SJCRH30 (cell line): ENCODE measurements at places on chromosomes 1 and 21. TPM values are rescaled to one million over a fixed set of nuclear protein-coding genes. Genes with fewer than 3 reads are reported as not detected.

- DNase-seq = no peak
Observed at GRCh38 chr21:41932191-41932575, 21.6 kb downstream of the C2CD2 start.

UQCRHL gene
- 8.5 and 8.6 TPM in 2 replicates for total RNA-seq

HSPB7 gene
- 81.4 and 83.9 TPM in 2 replicates for total RNA-seq

DNA sequence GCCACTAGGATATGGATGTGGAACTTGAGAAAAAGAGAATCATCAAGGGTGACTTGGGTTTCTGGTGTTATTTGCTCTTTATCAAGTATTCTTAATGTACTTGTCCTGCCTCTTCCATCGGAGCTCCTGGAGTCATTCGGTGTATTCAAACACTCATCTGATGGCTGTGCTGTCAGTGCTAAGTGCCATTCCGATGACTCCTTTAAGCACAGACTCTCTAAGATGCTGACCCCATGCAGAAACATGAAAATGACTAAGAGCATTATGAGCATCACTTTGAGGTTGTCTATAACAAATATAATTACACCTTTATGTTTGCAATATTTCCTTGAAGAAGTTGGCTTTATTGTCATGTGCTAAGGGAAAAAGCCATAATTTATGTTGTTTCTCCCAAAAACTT lies 11.3 kb upstream of the RPL5 start:
- no peak for DNase-seq

- no peak for DNase-seq
Observed at GRCh38 chr1:29981586-29982239, 741.7 kb downstream of the MATN1 start.
